ENCODE measurements at places on chromosomes 7 and 10.

GRCh38 chr7:818031-818699 lies 14.1 kb upstream of the SUN1 start:
- no peak for DNase-seq

DNA sequence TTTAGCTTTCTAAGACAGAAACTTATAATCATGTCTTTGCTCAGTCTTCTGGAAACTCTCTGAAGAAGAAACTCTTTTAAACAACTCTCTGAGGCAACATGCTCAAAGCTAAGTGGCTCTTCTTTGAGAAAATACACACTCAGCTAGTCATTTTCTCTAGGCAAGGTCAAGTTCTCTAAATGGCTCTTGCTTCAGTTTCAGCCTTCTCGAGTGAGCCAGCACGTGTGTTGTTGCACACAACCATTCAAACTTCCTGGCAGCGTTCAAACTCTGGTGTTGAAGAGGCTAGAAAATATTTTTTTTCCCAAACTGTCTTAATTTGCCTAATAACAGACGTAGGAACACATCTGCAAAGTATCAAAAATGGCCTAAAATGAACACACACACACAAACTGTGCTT lies 129.1 kb downstream of the THSD7A start:
- DNase-seq = no peak

GRCh38 chr10:9229702-9230244 lies 1175.3 kb downstream of the GATA3 start:
- no peak for DNase-seq

DNA sequence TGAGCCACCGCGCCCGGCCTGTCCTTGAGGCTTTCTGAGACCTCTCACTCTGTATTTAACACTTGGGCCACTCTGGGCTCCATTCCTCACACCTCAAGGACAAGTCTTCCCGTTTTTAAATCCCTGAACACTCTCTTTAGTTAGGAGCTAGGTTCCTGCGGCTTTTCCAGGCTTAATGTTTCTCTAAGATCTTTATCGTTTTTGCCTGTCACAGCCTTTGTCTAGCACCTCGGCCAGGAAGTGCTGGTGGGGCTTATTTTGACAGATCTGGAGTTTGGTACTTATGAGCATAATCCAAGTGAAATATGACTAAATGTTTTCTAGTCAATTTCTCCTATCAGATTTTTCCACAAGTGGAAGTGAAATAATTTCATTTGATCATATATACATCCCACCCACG lies 186.6 kb downstream of the DPY19L1 start:
- no peak for DNase-seq

DNA sequence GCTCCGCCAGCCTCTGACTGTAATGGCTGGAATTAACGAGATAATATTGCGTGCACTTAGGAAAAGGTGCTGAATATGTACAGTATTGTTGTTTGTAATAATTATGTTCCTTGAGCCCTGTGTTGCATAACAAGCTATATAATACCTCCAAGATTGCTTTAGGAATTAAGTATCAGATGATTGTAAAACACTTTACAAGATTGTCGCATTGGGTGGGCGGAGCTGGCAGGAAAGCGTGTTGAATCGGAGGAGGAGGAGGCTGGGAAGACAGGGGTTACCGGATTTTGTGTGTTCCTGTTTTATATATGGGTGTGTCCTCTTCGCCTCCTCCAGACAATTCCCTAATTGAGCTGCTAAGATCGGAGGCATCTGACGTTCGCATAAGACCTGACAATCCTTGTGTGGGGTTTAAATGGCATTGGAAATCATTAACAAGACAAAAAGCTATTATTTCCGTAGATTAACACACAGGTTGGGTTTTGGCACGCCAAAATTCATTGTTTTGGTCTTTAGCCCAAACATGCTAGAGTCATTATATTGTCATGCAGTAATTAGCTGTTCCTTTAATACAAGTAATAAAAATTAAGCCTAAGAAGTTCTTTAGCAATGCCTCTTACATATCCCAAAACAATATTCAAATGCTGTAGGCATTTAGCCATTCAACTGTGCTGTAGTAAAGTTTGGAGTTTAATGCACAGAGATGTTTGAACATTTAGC lies 192.9 kb upstream of the SH2B2 start:
- DNase-seq = no peak

- DNase-seq = peak; percentile 50
These were observed 2.4 kb downstream of the TLL2 start for GRCh38 chr10:96511044-96511945.

DNA sequence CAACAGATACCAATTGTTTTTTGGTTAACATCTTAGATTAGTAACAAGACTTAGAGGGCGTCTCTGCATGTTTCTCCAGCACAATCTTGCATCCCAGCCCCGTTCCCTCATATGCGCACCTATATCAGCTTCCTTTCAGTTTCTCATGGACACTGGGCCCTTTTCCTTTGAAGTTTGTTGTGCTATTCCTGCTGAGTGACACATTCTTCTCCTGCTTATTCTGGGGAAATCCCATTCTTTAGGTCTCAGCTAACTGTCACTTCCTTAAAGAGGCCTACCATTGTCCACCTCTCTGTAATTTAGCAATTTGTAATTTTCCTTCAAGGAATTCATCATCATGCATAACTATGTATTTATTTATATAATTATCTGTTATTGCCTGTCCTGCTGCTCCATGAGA lies 110.3 kb upstream of the STEAP1B start:
- DNase-seq = no peak

- DNase-seq = no peak
These were observed 15.6 kb downstream of the SEC31B start for GRCh38 chr10:100504096-100504495.

DNA sequence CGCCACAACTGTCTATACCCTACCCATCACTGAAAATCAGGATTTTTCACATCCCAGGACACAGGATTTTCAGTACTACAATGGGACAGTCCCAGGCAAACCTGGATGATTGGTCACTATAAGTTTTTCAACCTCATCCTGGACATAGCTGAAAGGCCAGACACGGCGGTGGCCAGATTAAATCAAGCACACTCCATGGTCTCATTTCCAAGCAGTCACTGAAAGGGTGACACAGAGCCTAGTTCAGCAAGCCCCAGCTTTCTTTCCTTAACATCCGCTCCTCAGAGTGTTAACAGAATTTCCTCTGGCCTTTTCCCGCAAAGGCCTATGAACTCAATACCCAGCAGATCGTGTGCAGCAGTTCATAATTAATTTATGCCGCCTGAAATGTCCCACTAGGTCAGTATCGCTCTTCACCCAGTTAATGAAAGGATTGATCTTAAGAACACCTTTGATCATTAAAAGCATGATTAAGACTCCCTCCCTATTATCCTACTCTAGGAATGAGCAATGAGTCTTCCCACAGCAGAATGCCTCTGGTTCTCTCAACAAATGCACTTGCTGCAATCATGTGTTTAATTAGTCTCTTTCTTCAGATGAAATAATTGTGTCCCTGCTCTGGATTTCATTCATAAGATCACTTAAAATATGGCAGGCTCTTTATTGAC lies 104.0 kb upstream of the NANOS1 start:
- DNase-seq = no peak

DNA sequence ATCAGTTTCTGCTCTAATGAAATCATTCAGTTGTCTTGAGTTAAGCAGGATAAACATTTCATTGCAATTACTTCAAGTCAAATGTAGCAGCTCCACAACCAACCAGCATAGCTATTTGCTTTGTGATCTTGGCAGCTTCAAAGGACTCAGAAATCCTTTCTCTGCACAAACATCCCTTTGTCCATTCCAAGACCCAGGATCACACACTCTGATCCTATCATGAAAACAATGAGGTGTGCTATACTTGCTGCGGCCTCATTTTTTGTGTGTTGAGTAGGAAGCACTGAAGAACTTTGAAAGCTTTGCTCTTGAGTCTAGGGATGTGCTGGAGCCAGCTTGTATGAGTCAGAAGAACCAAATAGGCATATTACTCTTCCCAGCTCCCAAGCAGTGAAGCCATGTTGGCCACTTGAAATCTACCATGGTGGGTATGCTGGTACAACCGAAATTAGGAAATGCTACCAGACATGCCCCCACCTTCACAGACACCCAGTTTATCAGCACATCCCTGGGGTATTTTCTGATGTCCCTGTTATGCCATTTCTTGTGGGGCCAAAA lies 199.4 kb upstream of the PRSS58 start:
- no peak for DNase-seq

GRCh38 chr7:100157334-100158228 lies 942 bp downstream of the TRAPPC14 start:
- DNase-seq = no peak

DNA sequence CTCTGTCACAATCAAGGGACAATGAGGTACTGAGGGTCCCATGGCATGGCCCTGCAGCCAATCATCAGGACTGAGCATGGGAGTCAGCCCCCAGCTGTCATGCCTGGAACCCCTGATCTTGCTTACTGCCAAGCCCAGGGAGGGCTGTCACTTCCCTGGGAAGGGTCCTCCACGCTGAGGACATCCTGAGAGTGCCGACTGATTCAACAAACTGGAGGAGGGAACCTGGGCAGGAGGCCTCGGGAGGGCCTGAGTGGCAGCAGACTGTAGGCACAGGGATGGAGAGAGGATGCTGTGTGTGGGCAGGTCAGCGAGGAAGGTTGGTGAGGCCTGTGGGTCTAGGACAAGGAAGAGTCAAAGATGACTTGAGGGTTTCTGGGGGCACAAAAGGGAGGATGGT lies 154.3 kb downstream of the ZNF248 start:
- DNase-seq = no peak

GRCh38 chr7:24245362-24245761 lies 38.6 kb upstream of the NPY start:
- DNase-seq = no peak

DNA sequence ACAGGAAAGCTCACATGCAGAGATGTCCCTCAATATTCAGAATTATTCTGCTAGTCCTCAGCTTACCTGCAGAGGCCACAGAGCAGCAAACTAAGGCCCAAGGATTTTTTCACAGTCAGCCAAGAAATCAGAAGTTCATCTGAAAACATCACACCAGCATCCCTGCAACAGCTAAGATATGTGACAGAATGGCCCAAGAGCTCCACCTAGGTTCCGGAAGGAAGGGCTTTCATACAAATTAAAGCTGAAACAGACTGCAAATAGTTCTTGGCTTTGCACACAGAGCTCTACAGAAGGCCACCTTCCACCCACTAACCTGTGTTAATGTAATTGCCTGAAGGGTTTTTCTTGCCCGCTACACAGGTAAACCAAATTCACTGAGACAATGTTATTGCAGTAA lies 438.8 kb upstream of the C7orf33 start:
- no peak for DNase-seq

Measured in GM19239 (cell line).